Dermis microvascular lymphatic vessel endothelial cell (primary cell): ENCODE measurements at places on chromosomes 7 and 10. TPM values are rescaled to one million over a fixed set of nuclear protein-coding genes. Genes with fewer than 3 reads are reported as not detected.

Gene TMEM236
- total RNA-seq, result 0.38 and 0.64 TPM in 2 replicates

DNA sequence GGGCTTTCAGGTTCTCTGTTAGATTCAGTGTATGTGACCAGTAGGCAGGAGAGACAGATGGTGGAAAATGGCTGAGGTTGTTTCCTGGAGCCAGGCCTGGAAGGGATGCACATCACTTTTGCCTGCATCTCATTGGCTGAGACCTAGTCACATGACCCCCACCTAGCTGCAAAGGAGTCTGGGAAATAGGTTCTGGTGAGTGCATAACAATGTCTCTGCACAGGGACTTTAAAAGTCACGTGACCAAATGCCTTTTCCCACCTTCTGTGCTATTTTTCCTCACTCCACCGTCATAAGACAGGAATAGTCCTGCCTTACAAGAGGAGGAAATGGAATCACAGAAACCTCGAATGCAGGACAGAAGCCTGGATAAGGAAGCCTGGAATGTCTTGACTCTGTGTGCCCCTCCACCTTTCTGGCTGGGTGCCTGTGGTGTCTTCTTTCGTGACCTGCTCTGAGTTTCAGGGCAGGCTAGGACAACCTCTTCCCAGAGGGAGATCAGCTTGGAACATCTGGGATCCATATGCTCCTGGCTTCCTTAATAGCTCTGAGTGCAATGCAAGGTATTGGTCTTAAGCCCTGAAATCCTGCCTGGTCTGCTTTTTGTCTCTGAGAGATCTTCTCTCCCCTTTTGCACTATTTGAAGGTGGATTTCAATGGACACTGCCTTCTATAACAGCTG lies 139.9 kb upstream of the ZNF438 start:
- DNase-seq, result no peak

DNA sequence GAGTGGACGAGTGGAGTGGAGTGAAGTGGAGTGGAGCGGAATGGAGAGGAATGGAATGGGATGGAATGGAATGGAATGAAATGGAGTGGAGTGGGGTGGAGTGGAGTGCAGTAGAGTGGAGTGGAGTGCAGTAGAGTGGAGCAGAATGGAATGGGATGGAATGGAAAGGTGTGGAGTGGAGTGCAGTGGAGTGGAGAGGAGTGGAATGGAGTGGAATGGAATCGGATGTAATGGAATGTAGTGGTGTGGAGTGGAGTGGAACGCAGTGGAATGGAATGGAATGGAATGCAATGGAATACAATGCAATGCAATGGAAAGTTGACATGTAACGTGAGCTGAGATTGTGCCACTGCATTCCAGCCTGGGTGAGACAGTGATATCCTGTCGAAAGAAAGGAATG lies 46.4 kb downstream of the ZNF716 start:
- no peak for DNase-seq

DNA sequence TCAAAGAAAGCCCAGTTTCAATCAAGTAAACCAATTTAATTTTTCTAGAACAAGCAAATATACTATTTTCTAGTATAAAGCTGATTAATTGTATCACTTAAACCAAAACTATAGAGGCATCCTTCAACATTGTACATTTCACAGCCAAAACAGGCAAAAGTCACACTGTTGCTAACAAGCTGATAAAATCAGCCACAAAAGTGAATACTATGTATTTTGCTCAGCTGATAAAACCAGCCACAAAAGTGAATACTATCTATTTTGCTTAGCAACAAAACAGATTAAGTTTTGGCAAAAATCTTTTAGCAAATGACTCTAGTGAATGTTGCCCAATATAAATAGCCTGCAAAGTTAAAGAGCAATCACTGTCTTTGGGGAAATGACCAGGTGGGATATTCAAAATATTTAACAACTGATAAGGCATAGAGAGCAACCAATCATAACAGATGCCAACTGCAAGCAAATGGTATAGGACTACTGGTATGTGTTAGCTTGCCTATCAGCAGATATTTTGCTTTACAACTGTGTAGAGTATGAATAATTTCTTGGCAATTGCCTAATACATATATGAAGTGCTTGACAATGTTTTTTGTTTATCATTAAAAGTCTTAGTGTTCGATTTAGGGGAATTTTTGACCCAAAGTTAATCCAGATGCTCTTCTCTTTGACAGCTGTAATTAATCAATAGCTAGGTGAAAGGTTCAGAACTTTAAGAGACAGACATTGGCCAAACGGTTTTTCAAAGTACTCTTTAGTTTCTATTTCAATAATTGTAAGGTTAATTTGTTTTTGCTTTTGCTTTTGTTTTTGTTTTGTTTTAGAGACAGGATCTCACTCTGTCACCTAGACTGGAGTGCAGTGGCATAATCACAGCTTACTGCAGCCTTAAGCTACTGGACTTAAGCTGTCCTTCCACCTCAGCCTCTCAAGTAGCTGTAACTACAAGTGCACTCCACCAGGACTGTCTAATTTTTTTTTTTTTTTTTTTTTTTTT lies 44.4 kb upstream of the SP4 start:
- no peak for DNase-seq

GRCh38 chr10:78277314-78278057 lies 243.8 kb downstream of the RPS24 start:
- DNase-seq, result no peak

GRCh38 chr10:102691285-102692066 lies 22.7 kb downstream of the ARL3 start:
- no peak for DNase-seq

DNA sequence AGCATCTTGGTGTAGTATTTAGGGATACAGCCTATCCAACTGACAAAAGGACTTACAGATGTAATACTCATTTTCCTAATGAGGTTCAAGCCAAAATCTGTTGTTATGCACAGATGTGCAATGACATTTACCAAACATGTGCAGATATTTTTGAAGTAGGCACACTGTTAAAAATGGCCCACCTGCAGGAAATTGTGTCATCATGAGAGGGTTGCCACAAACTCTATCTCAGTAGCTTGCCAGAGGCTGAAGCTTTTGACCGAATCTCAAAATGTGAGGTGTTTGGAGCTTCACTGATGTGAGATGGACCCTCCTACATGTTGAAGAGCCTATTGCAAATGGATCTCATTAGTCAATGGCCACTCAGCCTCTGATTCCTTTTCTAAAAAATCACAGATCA lies 89.7 kb upstream of the CSTF2T start:
- no peak for DNase-seq
